Ureter (tissue), 1 donor: ENCODE measurements at places on chromosomes 2 and 18.

DNA sequence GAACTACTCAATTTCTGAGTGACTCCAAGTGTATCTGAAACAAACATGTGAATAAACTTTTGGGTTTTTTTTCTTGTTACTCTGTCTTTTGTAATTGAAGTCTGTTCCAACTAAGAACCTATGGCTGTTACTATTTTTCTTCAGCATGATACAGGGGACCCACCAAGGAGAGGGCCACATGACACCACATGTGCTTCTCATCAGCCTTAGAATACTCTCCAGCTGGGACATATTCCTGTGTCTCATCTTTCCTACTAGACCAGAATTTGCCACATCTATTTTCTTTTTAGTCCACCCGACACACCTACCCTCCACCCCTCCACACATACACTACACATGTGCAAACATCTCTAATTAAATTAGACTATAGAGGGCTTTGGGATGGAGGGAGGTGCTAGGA lies 191.7 kb upstream of the NDUFV2 start:
- DNase-seq = no peak

DNA sequence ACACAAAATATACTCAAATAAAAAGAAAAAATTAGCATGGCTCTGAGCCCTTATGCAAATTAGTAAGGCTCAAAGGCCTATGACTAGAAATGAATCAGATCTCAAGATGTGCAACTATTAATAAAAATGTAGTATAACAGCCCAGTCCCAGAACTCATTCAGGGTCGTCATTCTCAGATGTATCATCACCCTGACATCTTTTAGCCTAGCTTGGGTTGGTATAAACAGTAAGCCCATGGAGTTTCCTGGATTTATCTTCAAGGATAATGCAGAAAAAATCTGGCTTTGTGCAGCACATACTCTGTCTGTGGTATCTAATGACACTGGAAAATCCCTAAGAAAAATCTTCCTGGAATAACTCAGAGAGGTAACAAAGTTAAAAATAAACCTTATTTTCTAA lies 239.3 kb downstream of the ZNF385B start:
- no peak for DNase-seq

GRCh38 chr18:45830917-45831316 lies 5.4 kb downstream of the SIGLEC15 start:
- DNase-seq = no peak

GRCh38 chr2:215465256-215465655 lies 29.4 kb upstream of the FN1 start:
- DNase-seq = no peak

DNA sequence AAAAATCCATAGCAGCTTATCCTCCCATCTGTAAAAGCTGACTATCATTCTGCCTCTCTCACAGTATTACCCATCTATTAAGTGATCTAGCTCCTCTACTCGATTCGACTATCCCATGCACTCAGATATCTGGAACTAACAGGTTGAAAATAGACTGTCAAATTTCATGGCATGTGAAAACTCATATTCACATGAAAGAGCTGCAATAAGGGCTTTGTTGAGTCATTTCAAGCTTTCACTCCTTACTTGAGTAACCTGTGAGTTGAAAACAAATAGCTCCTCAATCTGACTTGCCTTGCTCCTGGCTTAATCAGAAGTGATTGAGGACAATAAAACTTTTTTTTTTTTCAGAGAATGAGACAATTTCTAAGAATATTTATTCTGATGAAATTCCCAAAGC lies 192.4 kb upstream of the ERBB4 start:
- no peak for DNase-seq

- no peak for DNase-seq
Observed at GRCh38 chr2:73979021-73979420, 5.7 kb upstream of the TET3 start.
